ENCODE measurements at places on chromosomes 13 and 19.

- no peak for DNase-seq
These were observed 1.8 kb downstream of the PTGER1 start for GRCh38 chr19:14473073-14473977.

GRCh38 chr13:112071723-112072533 lies 5.0 kb downstream of the SOX1 start:
- DNase-seq = no peak

DNA sequence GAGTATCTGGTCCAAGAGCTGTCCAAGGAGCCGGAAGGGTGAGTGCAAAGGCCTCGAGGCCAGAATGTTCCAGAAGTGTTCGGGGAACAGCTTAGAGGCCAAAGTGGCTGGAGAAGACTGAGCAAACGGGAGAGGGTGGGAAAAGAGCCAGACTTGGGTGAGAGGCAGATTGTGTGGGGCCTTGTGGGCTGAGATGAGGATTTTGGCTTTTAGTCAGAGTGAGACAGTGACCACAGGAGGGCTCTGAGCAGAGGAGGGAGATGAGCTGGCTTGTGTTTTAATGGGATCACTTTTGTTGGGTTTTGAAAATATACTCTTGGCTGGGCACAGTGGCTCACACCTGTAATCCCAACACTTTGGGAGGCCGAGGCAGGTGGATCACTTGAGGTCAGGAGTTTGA lies 5.6 kb downstream of the NANOS2 start:
- no peak for DNase-seq

GRCh38 chr19:35417713-35418534 lies 30.1 kb upstream of the FFAR2 start:
- no peak for DNase-seq

- DNase-seq = no peak
These were observed 90.9 kb downstream of the TEX29 start for GRCh38 chr13:111411151-111411858.

- no peak for DNase-seq
These were observed 1426.8 kb downstream of the SLITRK5 start for GRCh38 chr13:89097994-89098393.
